ENCODE measurements at places on chromosomes 2 and 18.

- no peak for DNase-seq
Measured at GRCh38 chr2:187421519-187421918, 26.5 kb downstream of the CALCRL start.

DNA sequence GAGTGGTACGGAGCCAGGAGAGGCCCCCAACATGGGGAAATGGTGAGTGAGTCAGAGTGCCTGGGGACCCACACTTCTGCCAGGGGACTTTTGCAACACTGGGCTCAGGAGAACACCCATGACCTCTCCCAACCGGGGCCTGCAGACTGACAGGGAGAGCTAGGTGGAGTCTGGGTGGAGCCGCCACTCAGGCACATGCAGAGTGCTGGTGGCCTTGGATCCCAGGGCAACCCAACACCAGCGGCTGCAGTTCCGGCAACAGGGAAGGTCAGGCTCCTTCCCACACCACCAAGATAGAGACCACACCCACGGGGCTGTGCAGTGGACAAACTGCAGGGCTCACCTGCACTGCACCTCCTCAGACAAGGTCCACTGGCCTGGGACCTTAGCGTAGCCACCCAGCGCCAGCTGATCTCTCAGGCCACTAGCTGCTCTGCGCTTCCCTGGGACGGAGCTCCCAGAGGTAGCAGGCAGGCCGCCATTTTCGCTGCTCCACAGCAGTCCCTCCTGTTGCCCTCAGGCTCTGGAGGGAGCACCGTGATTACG lies 99.0 kb downstream of the EFEMP1 start:
- no peak for DNase-seq

DNA sequence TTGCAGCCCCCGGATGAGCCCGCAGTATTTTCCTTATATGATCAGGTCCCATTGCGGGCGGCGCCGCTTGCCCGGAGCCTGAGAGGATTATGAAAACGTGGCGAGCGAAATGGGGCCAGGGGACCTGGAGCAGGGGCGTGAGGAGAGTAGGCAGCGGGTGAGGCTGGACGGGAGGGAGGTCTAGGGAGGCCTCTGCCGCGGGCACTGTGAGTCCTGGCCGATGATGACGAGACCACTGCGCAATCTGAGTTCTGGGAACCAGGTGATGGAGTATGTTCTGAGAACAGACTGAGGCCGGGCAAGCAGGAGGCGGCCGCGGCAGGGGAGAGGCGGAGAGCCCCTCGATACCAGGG lies 790 bp upstream of the ACAA2 start:
- no peak for DNase-seq

DNA sequence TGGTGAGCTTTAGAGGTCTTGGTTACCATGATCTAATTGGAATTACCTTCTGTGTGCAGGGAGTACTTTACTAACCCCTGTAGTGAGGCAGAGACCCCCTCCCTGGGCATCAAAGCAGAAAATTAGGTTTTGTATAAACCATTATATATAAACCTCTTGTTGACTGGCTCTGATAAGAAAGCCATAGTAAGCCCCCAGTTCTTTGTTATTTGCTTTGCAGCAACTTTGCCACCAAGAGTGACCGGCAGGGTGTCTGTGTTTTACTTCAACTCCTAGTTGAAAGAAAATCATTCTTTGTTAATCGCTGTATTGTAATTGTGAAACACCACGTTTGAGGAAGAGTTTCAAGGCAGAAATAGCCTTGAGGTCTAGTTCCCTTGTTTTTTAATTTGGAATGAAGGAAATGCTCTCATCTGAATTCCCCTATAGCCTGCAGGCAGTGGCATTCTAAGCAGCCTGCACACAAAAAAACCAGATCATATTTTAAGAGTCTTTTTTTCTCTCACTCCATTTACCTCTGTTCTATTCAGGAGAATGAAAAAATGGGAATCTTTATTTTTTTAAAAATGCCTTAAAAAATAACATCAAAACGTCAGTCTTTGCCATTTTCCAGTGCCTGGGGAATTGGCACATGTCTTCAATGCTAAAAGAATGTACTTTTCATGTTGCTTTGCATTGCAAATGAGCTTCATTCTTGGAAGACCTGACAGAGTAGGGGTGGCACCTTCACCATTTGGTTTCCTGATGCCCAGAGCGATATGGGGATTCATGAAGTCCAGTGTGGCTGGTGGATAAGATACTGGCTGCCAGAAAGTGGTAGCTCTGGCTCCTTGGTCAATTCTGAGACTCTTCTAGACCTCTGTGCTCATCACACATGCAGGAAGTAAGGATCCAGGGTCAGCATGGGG lies 338.1 kb downstream of the SLC4A3 start:
- no peak for DNase-seq

DNA sequence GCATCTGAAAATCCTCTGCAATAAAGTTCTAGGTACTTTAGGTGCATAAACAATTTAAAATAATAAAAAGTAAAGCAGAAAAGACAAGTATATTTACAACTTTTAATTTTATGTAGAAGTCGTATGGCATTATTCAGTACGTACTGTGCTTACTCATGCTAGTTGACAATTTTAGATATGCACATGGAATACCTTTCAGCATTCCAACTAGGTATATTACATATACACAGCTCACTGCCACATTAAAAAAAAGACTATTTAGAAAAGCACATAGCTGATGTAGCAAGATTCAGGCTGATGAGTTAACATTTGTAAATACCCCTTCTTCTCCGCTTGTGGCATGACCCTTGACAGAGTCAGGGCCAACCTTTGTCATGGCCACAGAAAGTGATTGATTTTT lies 171.2 kb downstream of the FBXO15 start:
- DNase-seq = no peak

- DNase-seq = peak; percentile 57
Measured at GRCh38 chr2:69253611-69254301, 133.3 kb downstream of the GFPT1 start.

DNA sequence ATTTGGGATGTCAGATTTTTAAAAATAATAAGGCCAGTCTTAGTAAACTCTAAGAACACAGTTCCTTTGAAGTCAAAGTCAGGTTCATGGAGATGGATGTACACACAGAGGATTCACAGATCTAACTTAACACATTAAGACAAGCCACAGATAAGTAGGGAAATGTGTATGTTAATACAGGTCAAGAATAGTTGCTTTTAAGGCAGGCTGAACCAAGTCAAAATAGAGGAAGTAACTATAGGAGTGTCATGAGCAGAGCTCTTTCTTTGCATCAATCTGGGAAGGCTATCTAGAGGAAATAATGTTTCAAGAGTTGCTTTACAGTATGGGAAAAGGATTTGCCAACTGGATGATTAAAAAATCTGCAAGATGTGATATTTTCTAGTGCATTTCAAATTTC lies 128.0 kb upstream of the FBXO11 start:
- no peak for DNase-seq

DNA sequence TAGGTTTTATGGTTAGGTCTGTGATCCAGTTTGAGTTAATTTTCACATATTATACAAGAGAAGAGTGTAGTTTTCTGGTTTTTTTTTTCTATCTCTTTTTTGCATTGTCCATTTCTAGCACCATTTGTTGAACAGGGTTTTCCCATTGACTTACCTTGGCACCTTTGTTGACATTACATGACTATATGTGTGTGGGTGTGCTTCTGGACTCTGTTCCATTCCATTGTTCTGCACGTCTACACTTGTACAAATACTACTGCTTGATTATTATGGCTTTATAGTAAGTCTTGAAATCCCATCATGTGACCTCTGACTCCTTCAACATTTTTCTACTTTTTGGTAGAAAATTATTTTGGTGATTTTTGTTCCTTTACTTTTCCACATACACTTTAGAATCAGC lies 38.7 kb downstream of the UBE2F start:
- DNase-seq = no peak

GRCh38 chr2:110804915-110805314 lies 72.5 kb downstream of the ACOXL start:
- peak; percentile 40 for DNase-seq

DNA sequence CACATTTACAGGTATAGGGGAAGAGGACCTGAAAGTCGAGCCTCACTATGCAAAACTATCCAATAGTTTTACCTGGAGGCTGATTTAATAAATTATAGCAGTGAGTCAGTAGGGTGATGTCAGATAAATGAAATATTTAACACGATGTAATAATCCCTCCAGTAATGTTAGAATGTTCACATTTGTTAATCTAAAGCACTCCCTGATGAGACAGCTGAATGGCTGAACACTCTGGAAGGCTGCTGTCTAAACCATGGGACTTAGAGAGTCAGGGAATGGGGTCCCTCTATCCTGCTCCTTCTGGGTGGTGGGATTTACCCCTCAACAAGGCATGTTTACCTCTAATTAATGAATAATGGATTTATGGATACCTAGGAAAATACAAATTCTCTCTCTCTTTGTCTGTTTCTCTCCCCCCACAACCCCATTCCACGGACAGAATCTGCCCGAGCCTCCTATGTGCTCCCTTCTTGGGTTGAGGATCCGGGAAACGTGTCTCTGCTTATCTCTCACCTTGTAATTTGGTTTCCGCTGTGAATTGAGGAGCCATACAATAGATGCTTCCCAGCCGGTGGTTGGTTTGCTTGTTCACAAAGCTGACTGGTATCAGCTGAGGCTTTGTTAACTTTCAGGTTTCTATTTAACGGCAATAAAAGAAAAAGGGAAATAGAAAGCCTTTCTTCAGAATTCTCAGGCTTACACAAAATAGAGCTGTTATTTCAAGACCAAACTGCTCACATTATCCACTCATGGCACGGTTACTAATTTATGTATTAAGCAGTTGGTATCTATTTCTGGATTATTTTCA lies 25.9 kb downstream of the LRRC30 start:
- no peak for DNase-seq

GRCh38 chr2:8693157-8693821 lies 11.4 kb downstream of the ID2 start:
- DNase-seq = no peak

- peak; percentile 74 for DNase-seq
Measured at GRCh38 chr2:102061962-102062795, 70.4 kb downstream of the IL1R2 start.

GRCh38 chr2:112582314-112582746 lies 2.1 kb upstream of the CHCHD5 start:
- DNase-seq = peak; percentile 67

GRCh38 chr2:100104718-100105677 lies 37.4 kb downstream of the AFF3 start:
- no peak for DNase-seq

- no peak for DNase-seq
Measured at GRCh38 chr2:181766129-181766528, 85.8 kb upstream of the NEUROD1 start.

DNA sequence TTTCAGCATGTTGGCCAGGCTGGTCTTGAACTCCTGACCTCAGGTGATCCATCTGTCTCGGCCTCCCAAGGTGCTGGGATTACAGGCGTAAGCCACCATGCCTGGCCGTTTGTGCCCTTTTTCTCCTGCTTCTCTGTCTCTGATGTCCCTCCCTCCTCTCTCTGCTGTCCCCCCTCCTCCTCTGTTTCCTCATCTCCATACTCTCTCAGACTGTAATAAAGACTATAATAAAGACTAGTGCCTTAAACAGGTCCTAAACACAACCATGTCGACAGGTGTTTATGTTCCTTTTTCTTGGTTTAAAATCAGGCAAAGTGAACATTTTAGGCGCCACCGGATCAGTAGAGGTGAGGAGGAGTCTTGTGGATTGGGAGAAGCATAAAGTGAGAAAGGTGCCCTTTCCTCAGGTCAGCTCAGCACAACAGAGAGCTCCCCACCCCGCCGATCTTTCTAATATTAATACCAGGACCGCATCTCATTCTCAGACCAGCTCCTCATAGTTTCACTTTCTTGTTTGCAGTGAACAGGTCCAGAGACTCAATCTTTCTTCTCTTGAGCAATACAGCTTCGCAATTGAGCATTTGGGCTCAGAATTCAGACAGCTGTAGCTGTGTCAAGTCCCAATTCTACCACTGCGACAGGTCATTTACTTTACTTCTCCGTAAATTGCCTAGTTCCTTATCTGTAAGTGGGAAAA lies 23.7 kb downstream of the TIMM21 start:
- no peak for DNase-seq

GRCh38 chr18:61894751-61895524 lies 2.1 kb upstream of the RNF152 start:
- DNase-seq = no peak

DNA sequence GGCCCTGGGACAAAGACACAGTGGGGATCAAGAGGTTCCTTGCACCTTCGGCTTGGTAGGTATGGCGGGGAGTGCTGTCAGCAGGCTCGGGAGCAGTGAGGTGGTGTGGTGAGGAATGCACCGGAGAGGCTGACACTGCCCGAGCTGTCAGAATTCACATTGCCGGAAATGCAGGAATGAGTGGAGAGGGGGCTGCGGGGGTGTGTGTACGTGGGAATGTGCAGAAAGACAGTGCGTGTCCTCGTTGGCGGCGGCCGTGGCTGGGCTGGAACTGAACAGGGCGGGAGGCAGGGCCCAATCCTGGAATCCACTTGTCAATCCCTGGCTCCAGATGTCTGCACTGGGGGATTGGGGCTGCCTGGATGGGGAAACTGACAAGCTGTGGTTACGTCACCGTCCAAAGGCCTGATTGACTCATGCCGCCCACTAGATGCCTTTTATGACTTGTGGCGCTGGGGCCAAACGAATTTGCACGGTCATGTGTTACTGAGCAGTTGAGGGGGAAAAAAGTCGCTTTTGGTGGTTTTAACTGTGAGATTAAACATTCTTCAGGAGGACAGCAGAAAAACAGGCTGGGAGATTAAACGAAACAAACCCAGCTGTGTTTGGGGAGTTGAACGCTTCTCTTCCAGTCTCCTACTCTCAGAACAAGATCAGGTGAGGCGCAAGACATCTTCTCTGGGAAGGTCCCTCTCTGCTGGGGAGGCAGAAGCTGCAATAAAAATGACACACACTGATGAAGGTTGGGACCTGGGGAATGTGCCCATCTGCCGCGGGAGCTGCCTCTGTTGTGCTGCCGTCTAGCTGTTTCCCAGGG lies 189.4 kb upstream of the GLI2 start:
- peak; percentile 95 for DNase-seq

- DNase-seq = peak; percentile 6
Measured at GRCh38 chr2:79437433-79438267, 75.2 kb upstream of the CTNNA2 start.

- no peak for DNase-seq
Measured at GRCh38 chr2:198890490-198890889, 567.2 kb downstream of the SATB2 start.

DNA sequence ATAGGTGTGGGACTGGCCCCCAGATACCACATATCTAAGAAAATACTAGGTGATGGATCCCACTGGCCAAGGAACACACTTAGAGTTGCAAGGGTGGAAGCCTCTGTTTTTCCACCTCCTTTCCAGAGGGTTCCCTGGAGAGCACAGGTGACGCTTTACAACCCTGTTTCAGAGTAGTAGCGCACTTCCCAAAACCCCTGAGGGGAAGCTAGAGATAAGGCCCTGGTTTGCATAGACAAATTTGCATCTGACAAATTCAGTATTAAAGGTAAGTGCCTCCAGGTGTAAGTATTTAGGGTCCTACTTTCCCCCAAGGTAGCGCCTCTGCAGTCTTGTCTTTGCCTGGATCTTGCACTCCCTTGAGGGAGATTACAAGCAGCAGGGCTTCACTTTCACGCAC lies 474 bp upstream of the CERKL start:
- DNase-seq = no peak

GRCh38 chr2:96801005-96801785 lies 14.9 kb upstream of the CNNM3 start:
- DNase-seq = peak; percentile 36
